ENCODE measurements at places on chromosomes 16 and 17.

GRCh38 chr16:84718-85406, 6.8 kb downstream of the MPG start:
- DNase-seq: peak; percentile 82

GRCh38 chr16:3536271-3536731, 35.5 kb downstream of the CLUAP1 start:
- no peak for DNase-seq

DNA sequence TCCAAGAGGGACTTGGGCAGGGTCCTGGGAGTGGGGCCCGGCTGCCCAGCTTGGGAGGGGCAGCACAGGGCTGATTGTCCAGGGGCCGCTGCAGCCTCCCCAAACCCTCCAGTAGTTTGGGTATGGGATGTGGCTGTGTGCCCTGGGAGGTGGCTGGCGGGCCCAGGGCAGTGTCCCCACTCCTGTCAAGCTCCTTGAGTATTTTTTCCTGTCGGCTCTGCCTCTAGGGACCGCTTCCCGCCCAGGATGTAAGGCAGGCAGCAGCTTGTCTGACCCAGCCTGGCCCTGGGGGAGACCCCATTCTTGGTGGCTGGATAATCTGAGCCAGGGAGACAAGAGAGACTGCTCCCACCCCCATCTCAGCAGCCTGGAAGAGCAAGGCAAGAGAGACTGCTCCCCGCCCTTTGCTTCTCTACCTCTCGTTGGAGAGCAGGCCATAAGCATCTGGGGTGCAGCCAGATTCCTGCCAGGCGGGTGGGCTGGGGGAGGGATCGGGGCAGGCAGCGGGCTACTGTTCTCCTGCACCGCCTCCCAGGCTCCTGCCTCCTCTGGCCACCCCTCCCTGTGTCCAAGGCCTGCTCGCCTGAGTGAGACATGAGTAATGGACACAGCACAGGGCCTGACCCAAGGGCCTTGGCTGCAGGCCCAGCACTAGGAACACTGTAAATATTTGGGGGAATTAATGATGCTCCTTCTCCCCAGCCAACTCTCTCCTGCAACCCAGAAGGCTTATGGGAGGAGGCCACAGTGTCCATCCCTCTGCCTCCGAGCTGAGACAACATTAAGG, 18.4 kb upstream of the ITGA3 start:
- DNase-seq: peak; percentile 93

- DNase-seq: peak; percentile 42
These were observed 475.0 kb downstream of the HS3ST3B1 start for GRCh38 chr17:14775731-14776492.

GRCh38 chr16:11726008-11726407, 16.6 kb downstream of the TXNDC11 start:
- no peak for DNase-seq

DNA sequence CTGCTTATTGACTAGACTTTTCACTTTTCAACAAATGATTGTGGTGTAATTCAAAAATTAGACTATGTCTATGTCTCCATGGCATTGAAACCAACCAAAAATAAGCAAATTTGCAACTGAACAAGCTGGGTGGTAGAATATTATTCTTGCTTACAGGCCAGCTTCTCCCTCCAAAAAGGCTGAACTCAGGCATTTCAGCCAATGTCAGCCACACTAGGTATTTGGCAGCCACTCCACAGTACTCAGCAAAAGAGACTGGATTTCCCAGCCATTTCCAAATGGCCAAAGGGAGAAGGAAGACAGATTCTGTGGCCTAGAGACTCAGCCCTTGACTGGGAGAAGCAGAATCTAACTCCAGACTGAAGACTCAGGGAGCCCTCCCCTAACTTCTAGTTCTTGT, 121.8 kb upstream of the IRX5 start:
- no peak for DNase-seq

GRCh38 chr17:75350706-75351105, 54.8 kb downstream of the GRB2 start:
- no peak for DNase-seq

DNA sequence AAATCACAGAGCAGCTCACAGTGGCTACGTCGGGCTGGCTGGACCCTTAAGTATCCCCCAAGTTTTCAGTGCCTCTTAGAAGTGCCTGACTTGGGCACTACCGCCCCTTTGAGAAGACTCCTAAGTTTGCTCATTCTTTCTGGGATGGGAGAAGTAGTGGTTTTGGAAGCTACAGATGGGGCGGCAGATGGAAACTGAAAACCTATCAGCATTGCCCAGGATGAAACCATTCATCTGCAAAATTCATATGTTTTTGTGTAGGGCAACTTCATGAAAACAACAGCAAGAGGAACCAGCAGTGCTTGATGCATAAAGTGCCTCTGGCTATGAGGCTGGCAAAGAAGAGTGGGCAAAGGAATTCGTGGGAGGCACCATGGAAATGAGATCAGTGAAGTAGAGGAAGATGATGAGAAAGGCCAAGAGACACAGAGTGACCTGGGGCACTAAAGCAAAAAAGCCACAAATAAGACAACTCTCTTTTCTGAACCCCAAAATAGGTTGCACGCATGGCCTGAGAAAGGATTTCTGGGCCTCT, 277.1 kb downstream of the XYLT1 start:
- DNase-seq: no peak

DNA sequence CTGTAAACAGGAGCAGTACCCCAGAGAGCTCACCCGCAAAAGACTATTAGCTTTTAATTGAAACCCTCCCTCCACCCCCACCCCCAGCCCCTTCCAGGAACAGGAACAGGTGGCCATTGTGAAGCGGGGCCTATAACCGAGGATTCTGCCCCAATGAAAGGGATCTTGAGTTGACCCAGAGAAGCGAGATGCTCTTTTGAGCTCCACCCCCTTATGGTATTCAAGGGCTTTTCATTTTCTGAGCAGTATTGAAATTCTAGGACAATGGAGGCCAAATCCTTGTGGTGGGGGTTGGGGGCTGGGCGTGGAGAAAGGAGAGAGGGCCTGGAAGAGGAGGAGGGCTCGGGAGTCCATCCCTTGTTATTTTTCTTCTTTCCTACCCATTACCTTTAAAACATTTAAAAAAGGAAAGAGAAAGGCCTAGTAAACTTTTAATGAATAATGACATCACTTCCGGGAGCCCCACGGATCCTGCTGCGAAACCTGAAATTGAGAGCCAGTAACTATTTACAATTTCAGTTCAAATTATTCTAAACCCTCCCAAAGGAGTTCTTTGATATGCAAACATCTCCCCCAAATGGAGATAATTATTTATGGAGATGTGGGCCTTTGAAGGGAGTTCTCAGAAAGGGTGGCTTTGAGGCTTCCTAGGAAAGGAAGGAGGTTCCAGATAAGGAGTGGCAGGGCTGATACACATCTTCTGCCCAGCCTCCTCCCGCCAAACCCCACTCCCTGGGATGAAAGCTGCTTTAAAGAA, 30.5 kb downstream of the HS3ST3B1 start:
- no peak for DNase-seq

GRCh38 chr16:89292443-89293078, 75.1 kb downstream of the ZNF778 start:
- DNase-seq: no peak

DNA sequence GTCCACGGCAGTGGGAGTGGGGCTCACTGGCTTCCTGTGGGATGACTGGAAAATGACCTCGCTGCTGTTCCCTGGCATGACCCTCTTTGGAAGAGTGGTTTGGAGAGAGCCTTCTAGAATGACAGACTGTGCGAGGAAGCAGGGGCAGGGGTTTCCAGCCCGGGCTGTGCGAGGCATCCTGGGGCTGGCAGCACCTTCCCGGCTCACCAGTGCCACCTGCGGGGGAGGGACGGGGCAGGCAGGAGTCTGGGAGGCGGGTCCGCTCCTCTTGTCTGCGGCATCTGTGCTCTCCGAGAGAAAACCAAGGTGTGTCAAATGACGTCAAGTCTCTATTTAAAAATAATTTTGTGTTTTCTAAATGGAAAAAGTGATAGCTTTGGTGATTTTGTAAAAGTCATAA, 7.8 kb upstream of the RNF213 start:
- DNase-seq: peak; percentile 80

DNA sequence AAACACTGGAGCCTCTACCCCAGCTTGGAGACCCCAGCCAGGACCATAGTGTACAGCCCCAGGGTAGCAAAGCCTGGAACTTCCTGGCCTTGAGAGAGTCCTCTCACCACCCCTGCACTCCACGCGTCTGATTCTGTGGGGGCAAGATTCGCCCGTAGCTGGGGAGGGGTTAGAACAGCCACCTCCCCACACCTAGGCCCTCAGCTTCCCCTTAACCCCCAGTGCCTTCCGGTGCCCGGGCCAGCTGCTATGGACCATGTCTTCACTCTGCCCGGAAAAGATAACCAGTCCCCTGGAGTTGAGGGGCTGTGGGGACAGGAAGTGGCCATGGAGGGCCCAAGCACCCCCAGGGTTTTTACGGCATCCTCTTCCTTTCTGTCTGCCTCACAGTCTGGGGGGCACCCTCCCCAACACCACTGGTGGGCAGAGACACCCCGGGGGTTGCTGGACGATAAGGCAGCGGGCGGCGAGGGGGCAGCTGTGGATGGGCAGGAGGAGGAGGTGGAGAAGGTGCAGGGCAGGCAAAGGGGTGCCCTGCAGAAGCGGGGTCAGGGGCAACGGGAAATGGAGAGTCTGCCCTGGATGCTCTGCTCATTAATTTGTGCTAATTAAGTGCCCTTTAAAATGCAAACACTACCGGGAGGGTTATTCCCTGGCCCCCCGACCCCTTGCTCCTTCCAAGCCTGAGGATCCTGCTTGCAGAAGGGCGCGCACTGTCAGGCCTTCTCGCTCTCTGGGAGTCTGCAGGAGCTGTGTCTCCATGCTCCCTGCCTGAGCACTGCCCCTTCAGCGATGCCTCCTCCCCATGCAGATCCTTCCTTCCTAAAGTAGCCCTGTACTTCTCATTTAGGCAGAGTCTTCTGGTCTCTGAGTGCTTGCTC, 2.4 kb downstream of the PRSS27 start:
- no peak for DNase-seq

DNA sequence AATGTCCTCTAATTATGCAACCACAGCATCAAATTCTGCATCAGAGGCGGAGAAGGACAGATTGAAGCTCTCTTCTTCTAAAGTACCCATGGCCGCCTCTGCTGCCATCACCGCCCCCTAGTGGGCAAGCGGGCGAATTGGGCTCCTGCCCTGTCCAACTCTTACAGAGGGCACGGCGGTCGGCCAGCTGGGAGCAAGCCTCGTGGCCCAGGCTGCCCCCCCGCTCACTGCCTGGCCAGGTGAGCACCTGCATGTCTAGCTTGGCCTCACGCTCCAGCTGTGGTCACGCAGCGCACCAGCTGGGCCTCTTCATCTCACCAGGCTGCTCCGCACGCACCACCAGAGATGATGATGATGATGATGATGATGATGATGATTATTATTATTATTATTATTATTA, 146.1 kb upstream of the TOM1L1 start:
- DNase-seq: no peak

DNA sequence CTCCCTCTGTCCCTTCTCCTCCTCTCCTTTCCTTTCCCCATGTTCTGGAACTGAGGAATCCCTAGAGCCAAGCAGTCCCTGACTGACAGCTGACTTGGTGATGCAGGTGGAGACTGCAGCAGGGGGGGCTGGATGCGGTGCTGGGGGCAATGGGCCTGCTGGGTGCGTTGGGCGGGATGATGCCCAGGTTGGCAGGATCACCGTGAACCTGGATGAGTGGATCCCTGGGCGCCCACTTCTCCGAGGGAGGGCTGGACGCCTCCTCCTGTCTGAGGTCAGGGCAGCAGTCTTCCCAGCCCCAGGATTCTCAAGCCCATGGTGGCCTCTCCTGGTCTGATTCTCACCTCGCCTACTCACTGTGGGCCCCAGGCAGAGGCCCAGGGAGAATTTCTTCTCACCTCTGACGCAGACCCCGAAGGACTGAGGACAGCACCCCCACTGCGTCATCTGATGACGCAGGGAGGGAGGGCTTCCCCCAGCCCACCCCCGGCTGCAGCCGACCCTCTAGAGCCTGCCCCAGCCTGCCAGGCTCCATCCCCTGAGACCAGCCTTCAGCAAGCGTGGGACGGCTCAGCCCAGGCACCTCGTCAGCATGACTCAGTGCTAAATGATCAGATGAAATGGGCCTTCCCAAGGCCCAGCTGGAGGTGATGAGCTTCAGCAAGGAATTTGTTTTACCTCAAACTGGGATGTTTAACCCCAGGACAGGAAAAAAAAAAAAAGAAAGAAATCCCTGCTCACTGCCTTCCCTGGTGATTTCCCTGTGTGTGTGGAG, 188.0 kb upstream of the TNRC6C start:
- DNase-seq: peak; percentile 22

GRCh38 chr16:29702269-29702668, 23.3 kb downstream of the QPRT start:
- no peak for DNase-seq

- DNase-seq: no peak
These were observed 2.0 kb downstream of the DNAI2 start for GRCh38 chr17:74276051-74276476.

GRCh38 chr16:67703626-67704025, 15.5 kb downstream of the GFOD2 start:
- DNase-seq: no peak

DNA sequence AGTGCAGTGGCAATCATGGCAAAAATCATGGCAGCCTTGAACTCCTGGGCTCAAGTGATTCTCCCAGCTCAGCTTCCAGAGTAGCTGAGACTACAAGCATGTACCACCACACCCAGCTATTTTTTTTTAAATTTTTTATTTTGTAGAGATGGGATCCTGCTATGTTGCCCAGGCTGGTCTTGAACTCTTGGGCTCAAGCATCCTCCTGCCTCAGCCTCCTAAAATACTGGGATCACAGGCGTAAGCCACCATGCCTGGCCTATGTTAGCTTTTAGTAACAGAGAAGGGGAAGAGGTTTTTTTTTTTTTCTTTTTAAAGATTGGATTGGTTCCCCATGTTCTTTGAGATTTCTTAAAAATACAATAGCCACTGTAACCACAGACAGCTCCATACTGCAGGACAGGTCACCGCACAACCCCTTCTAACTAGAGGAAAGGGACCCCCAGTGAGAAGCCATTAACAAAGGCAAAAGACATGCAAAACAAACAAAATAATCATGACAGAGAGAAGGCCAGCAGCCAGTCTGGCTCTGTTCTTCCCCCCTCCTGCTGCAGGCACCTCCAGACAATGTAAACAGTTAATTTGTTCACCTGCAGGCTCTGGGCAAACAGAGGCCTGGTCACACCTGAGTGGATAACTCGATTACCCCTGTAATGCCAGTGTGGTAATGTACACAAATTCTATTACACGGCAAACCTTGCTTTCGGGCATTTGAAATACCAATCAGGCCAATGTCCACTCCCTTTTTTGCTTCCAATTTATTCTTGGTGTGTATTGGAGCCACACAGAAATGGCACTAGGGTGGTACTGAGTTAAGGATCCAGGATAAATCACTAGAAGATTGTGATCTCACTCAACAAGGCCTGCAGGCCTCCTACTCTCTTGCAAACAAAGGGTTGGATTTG, 52.9 kb downstream of the SNX11 start:
- DNase-seq: no peak

GRCh38 chr17:63516910-63517824, 6.0 kb upstream of the KCNH6 start:
- peak; percentile 61 for DNase-seq

GRCh38 chr17:77186141-77186604, 45.4 kb downstream of the SEC14L1 start:
- no peak for DNase-seq

All from MCF 10A (cell line).